Activated naive CD8-positive, alpha-beta T cell treated with anti-CD3 and anti-CD28 coated beads for 36 hours (primary cell): ENCODE measurements at places on chromosomes 5 and 9.

- DNase-seq: no peak
Measured at GRCh38 chr5:121726991-121727390, 124.7 kb upstream of the FTMT start.

DNA sequence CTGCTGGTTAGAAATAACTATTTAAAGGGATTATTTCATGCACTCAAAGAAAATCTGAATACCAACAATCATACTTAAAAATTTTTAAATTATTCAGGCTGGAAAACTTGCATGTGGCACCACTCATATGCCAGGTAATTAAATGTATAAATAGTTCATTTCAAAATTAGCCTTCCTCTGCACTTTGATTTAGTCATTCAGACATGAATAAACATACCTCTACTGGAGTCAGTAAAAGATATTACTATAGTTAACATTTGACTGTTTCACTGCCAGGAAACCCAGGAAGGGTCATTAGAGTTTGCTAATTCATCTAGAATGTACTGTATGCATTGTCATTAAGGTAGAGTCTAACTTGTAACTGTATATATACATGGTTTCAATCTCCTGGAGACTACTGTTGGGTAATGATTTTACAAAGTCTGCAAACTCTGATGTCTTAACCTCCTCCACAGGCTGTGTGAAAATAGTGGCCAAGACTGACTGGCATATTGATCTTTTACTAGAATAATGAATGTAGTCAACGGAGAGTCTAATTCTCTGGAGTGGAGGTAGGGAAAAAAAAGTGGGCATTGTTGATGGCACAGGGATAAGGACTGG lies 43.7 kb downstream of the TEX10 start:
- DNase-seq: no peak

DNA sequence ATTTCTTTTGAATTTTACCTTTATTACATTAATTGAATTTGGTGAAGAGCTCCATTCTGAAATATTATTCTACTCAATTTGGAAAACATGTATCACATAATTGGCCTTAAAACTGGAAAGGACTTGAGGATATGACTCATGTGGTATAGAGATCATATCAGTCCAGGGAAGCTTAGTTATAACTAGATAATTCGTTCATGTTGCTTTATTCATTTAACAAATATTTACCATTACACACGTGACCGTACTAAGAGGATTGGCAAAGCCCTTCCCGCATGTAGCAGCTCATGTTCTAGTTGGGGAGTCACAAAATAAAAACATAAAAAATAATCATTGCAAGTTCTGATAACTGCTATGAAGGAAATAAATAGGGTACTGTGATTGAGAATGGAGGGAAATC lies 1816.5 kb downstream of the MAT2B start:
- no peak for DNase-seq

- DNase-seq: no peak
Measured at GRCh38 chr5:143006501-143006900, 236.3 kb downstream of the ARHGAP26 start.

DNA sequence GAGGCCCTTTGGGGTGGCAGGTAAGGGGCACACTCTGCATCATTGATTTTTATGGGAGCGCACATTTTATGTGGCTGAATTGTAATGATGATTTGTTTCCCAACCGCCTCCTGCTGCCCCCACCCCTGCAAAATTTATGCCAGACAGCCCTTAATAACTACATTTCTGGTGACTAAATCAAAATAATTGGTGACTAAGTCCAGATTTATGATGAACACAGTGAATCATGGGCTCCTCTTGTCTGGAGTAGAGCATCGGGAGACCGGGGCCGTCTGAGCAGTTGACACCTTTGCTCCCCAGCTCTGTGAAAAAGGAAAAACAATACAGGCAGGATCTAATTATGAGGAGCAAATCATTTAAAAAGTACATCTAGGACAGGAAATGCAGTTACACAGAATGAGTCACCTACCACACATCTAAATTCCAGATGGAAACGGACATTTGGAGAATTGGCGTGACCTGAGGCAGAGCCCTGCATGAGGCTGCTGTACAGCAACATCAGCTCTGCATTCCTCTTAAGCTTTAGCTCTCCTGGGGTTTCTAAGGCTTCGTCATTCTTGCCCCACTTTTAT lies 58.9 kb downstream of the DOCK2 start:
- DNase-seq: no peak

- no peak for DNase-seq
Measured at GRCh38 chr9:110775724-110776123, 107.1 kb downstream of the MUSK start.
